ENCODE measurements at places on chromosomes 16 and 17.
A peak's percentile ranks its signal among the peaks of the same experiment; 100 is the strongest.

DNA sequence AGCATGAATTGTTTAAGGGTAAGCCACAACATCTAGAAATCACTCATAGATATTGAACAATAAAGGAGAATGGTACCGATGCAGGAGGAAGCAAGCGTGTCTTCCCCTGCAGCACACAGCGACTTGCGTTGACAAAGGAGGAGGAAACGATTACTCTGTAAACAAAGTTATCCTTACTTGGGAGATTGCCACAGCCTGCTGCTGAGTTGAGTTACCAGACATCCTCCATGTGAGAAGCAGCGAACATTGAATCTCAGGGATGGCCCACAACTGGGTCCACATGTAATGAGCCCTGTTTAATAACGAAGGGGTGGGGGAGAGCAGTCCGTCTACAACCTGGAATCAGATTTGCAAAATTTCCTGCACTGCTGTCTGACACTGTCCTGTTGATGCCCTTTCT, 27.7 kb downstream of the CLUH start:
- no peak for DNase-seq

DNA sequence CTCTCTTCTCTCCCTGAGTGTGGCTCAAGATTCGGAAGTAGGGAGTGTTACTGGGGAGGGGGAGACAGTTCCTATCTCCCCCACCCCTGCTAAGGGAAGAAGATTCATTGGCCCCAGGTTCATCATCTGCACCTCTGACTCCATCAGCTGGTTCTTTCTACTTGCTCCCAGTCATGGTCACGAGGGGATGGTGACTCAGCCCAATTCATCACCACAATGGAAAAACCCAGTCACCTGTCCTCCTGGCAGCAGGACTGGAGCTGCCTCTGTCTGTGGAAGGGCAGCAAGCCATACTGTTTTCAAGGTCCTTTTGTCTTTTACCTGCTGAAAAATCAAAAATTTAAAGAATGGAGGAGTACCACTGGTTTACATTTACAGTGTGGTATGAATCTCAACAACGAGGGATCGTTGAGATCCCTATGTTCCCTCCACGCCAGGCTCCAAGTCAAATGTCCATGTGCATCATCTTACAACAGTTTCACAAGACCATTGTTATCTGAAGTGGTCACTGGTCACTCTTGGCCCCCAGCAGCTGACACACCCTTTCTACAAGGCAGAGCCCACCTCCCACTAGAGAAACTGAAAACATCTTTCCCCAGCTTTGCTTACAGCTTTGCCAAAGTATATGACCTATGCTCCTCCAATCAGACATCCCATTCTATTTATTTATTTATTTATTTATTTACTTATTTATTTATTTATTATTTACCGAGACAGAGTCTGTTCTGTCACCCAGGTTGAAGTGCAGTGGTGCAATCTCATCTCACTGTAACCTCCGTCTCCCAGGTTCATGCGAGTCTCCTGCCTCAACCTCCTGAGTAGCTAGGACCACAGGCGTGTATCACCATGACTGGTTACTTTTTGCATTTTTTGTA, 40.4 kb upstream of the NDRG4 start:
- DNase-seq, result peak; percentile 63

DNA sequence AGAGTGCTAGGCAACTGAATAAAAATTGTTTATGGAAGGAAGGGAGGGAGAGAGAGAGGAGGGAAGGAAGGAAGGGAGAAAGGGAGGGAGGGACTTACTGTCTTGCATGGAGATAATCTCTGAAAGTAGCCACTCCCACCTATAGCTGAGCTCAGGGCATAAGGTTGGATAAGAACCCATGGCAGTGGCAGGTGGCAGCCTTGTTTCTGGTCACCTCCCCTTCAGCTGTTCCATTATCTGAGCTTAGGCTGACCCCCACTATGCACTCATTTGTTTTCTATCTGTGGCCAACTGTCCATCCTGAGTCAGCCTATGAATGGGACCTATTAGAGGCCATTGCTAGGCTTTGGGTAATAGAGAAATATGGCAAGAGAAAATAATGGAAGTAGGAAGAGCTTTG, 25.3 kb upstream of the MTMR4 start:
- no peak for DNase-seq

- DNase-seq, result peak; percentile 19
Observed at GRCh38 chr16:26963109-26963508, 103.6 kb upstream of the C16orf82 start.

DNA sequence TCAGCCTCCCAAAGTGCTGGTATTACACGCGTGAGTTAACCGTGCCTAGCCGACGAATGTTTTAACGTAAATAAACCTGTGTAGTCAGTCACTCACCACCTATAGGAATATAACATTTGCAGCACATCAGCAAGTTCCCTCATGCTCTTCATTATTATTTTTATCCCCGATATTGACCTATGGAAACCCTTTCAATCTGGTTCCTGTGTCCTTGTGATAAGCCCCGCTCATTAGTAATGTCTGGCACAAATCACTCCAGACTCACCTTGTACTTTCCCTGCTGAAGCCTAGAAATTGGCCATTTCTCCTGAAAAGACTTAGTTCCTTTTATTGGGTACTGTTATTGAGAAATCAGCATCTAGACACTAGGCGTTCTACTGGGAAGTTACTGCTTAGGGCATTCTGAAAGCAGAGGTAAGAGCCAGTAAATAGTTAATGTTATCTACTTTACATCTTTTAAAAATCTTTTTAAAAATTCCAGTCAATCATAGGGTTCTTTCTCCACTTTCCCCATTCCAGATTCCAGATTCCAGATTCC, 1.5 kb upstream of the PHKG2 start:
- DNase-seq, result no peak

DNA sequence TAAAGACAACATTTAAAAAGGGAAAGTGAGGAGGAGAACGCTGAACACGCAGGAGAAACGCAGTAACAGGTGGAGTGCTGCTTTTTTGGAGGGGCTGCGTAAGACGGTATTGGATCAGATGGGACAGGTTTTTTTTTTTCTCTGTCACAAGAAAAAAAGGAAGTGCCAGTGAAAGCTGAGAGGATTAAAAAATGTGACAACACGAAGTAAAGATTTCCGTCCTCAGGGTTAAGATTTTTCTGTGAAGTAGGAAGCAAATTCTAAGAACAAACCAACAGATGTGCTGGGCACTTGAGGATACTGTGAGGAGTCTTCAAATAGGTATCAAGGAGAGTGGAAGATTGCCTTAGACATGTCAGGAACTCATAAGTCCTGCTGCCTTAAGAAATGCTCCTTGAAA, 5.8 kb upstream of the ABCA9 start:
- DNase-seq, result no peak

GRCh38 chr16:727291-727977, 528 bp downstream of the HAGHL start:
- DNase-seq, result no peak

- DNase-seq, result peak; percentile 50
Observed at GRCh38 chr16:3983081-3983520, 102.6 kb upstream of the CREBBP start.

- DNase-seq, result no peak
Observed at GRCh38 chr16:907842-908241, 62.9 kb downstream of the LMF1 start.

- DNase-seq, result no peak
Observed at GRCh38 chr16:886084-886543, 84.7 kb downstream of the LMF1 start.

DNA sequence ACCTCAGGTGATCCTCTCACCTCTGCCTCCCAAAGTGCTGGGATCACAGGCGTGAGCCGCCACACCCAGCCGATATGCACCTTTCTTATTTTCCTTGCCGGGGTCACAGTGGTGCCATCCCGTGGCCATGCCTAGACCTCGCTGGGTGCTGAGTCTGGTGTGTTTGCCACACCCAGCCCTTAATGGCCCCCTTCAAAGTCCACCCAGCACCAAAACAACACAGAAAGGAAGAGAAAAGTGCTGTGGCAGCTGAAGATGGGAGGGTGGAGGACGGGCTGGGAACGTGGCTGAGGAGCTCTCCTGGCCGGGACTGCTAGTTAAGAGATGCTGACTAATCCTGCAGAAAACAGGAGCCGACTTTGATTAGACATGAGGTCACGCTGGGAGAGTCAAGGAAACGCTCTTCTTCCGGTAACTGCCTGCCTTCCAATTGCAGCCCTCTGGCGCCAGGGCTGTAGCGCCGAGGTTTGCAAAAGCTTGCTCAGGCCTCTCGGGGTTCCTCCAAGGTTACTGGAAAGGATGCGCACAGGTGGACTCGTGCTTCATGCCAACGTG, 10.9 kb downstream of the SLC43A2 start:
- DNase-seq, result no peak

DNA sequence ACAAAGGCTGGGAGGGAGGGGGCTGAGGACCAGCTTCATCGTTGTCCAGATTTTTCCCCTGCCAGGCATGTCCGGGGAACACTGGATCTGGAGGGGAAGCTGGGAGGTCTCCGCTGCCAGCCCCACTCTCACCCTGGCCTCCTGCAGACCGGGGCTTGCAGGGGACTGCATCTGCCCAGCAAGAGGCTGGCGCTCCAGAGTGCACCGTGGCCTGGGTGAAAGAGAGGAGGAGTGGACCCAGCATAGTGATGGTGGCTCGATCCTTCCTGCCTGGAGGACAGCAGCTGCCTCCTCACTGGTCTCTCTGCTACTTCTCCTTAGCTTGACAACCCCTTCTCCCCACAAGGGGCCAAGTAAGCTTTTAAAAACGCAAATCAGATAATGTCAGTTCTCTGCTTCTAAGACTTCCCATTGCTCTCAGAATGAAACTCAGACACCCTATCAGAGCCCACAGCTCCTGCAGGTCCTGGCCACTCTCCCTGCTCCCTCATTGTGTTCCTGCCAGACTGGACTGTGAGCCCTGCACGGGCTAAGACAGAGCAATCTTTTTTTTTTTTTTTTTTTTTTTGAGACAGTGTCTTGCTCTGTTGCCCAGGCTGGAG, 15.0 kb downstream of the CPNE2 start:
- DNase-seq, result no peak

DNA sequence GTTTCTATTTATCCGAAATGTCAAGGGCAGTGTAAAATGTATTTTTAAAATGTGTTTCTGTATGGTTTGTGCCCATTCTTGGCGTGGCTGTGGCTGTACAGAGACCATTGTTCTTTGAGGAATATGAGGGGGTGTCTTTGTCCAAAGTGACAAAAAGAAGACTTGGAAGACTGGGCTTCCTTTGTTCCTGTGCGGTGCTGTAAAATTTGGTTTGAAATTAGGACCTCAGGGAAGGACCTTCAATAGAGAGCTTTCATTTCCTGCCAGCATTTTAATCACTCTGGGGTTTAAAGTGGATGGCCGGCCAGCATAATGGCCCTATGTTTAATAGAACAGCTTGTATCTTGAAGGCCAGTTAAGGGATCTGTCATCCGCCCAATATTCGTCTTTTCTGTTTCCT, 190.1 kb upstream of the TBX2 start:
- no peak for DNase-seq

- DNase-seq, result no peak
Observed at GRCh38 chr16:29814592-29814991, 1.4 kb upstream of the PAGR1 start.

DNA sequence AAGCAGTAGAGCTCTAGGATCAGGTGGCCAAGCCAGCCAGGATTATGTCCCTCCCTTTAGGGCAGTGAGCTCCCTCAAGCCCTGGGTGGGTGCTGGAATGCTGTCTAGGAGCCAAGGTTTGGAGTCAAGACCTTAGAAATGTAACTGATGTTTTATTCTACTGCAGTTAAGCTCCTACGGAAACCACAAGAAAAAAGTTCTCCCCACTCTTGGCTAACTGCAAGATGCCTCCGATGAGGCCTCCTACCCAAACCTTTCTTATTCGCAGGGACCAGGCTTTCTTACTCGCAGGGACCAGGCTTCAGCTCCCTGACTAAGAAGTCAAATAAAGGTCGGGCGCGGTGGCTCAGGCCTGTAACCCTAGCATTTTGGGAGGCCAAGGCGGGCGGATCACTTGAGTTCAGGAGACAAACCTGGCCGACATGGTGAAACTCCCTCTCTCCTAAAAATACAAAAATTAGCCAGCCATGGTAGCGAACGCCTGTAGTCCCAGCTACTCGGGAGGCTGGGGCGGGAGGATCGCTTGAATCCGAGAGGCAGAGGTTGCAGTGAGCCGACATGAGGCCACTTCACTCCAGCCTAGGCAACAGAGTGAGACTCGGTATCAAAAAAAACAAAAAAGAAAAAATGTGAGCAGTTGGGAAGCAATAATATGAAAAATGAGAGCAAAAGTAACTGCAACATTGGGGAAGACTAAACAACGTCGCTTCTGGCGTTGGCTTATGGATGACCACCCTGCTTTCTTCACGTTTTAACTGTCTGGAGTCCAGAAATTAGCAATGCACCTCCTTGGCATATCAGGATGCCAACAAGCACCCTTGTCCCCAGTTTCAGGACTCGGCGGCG, 31.7 kb upstream of the ARL4D start:
- DNase-seq, result no peak

All from stimulated activated CD4-positive, alpha-beta T cell treated with anti-CD3 and anti-CD28 coated beads, Interleukin-2, amount 100 ng/mL, for 24 hours (primary cell).